PC-9 (cell line): ENCODE measurements at places on chromosomes 13 and 19. TPM values are rescaled to one million over a fixed set of nuclear protein-coding genes. Genes with fewer than 3 reads are reported as not detected.
A peak's percentile ranks its signal among the peaks of the same experiment; 100 is the strongest.

- no peak for DNase-seq
These were observed 6.8 kb upstream of the KPTN start for GRCh38 chr19:47490847-47491246.

Gene ZNF569
- 1.5 and 3.3 TPM in 2 replicates for total RNA-seq

Gene ZNF497
- total RNA-seq, result 7.2 and 8.6 TPM in 2 replicates

DNA sequence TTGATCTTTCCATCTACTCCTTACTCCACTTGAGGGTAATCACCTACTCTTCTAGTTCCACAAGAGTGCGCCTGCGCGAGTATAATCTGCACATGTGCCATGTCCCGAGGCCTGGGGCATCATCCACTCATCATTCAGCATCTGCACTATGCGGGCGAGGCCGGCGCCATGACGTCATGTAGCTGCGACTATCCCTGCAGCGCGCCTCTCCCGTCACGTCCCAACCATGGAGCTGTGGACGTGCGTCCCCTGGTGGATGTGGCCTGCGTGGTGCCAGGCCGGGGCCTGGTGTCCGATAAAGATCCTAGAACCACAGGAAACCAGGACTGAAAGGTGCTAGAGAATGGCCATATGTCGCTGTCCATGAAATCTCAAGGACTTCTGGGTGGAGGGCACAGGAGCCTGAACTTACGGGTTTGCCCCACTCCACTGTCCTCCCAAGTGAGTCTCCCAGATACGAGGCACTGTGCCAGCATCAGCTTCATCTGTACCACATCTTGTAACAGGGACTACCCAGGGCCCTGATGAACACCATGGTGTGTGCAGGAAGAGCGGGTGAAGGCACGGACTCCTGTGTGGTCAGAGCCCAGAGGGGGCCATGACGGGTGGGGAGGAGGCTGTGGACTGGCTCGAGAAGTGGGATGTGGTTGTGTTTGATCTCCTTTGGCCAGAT, 2.7 kb upstream of the KLK2 start:
- DNase-seq, result no peak

GRCh38 chr13:28613562-28613961, 45.4 kb upstream of the POMP start:
- DNase-seq, result no peak

Gene MEGF8
- 40.6 and 49.0 TPM in 2 replicates for total RNA-seq

Gene ADGRE1
- not detected in 2 replicates for total RNA-seq

GRCh38 chr19:54373781-54374631, 9.3 kb upstream of the LAIR1 start:
- DNase-seq, result no peak

Gene TEX29
- total RNA-seq, result not detected in 2 replicates

DNA sequence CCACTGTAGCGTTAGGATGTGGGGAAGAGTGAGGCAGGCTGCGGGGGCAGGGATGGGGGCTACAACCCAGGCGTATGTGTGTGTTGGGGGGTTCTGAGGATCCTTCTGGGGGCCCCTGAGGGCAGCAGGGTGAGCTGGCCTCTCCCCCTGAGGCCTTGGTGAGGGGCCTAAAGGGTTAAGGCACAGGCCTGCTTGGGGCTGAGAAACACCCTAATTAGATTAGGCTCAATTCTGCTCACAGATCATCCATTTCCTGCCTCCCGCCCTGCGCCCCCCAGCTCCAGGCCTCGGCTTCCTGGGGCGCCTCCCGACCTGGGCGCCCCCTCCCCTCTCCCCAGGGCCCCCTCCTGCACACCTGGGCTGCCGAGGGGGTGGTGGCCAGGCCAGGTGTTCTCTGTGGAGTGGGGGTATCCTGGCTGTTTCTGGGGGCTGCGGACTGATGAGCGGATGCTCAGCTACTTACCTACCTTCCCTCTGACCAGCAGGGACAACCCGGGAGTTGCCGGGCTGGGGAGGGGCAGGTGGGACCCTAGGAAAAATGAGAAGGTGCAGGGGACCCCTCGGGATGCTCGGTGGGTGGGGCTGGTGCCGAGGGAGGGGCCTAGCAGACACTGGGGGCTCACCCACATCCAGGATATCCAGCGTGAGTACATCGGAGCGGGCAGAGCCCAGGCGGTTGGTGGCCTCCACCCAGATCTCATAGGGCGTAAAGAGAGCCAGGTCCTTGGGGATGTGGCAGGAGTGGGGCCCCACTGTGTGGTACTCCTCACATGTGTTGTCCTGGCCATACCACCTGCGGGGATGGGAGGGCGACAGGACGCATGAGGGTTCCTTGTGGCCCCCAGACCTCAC, 8.6 kb downstream of the CRLF1 start:
- DNase-seq, result no peak

- peak; percentile 11 for DNase-seq
These were observed 3.0 kb downstream of the CD209 start for GRCh38 chr19:7744199-7744786.

Gene IL4I1
- total RNA-seq, result 0.85 TPM in 1 of 2 replicates, not detected in the other

Gene CDC34
- 93.3 and 98.2 TPM in 2 replicates for total RNA-seq

DNA sequence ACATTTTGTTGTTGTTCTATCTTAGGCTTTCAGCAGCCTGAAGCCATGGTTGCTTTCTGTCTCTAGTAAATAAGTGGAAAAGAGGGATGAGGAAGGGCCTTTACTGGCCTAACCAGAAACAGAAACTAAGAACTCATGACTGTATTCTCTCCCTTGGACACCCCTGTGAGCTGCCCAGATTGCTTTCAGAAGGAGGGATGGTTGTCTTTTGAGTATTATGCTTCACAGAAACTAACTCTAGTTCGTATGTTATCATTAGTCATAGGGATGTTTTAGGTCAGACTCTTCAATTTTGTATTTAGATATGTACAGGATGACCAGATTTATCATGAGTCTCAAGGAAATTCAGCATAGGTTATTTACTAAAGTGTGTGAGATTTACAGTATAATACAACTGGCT, 17.5 kb downstream of the BORA start:
- no peak for DNase-seq

DNA sequence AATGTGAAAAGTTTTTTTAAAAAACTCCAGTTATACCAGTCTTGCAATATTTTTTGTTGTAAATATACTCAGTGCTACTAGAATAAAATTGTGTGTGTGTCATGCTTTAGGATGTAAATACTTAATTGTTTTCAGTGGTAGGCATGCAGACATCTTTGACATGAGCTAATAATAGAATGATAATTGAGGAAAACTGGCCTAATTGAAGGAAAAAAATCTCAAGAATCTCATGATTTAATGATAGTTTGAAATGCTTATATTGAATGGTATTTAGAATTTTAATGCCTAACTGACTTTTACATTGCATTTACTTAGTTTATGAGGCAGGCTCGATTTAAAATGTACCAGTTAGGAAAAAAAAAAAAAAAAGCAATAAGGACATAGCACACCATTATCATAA, 3.2 kb upstream of the MAB21L1 start:
- DNase-seq, result no peak

DNA sequence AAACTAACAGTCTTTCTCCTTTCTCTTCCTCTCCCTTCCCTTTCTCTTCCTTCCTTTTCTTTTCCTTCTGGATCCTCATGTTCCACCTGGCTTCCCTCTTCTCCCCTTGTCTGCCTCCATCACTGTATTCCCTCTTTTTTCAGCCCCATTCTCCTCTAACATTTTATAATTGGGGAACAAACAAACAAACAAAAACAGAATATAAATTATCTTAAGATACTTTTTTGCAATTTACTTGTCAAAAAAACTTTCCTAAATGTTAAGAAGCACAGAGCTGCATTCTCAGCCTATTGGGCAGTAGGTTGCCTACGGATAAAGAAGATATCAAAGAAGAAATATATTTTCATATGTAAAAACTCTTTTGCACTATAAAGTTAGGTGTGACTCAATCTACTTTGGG, 1382.2 kb upstream of the MIR17HG start:
- DNase-seq, result no peak

Gene ATP4B
- total RNA-seq, result not detected in 2 replicates

DNA sequence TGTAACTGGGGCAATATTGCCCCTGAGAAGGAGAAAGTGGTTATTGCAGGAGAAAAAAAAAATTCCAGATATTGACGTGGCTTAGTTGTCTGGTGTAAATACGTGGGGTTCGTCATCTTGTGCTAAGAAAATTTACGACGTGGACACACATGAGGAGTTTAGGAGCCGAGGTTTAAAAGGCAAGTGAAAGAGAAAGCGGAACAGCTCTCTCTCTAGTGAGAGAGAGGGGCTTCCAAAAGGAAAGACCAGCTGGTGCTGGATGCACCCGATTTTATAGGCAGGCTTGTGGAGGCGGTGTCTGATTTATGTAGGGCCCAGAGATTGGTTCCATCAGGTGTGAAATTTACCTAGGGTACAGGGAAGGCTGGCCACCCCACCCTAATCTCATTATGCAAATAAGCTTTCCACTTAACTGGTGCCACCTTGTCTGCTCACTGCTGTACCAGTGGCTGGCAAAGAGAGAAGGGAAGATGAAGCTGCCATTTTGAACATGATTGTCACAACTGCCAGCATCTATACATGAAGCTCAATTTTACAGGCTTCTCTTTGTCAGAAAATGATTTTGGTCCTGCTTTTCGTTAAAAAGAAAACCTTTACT, 845.1 kb downstream of the DACH1 start:
- no peak for DNase-seq

DNA sequence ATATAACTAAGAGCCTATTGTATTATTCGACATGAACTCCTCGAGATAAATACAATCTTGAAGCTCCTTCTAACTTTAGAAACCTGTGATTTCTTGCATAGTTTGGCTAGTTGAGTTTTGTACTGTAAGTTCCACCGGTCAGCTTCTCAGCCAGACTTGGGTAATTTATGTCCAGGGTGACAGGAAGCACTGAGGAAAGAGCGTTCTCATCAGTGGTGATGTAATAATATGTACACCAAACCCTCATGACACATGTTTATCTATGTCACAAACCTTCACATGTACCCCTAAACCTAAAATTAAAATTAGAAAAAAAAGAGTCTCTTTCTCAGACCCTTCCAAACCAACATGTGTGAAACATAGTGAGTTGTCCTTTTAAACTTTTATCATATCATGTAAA, 205.7 kb downstream of the KCNRG start:
- DNase-seq, result no peak

DNA sequence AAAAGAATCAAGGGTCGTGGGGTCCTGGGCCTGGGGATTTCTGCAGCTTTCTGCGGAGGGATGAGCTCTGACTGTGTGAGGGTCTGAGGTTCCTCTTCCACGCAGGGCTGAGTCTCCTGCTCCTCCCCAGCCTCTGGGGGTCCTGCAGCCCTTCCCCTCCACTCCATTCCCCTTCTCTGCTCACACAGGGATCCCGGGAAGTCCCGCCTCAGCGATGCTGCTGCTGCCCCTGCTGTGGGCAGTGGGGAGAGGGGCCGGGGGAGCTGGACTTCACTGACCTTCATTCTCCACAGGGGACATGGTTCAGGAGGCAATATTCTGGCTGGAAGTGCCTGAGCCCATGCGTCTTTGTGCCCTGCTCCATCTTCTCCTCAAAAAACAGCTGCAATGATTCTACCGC, 26.2 kb upstream of the CD33 start:
- no peak for DNase-seq

DNA sequence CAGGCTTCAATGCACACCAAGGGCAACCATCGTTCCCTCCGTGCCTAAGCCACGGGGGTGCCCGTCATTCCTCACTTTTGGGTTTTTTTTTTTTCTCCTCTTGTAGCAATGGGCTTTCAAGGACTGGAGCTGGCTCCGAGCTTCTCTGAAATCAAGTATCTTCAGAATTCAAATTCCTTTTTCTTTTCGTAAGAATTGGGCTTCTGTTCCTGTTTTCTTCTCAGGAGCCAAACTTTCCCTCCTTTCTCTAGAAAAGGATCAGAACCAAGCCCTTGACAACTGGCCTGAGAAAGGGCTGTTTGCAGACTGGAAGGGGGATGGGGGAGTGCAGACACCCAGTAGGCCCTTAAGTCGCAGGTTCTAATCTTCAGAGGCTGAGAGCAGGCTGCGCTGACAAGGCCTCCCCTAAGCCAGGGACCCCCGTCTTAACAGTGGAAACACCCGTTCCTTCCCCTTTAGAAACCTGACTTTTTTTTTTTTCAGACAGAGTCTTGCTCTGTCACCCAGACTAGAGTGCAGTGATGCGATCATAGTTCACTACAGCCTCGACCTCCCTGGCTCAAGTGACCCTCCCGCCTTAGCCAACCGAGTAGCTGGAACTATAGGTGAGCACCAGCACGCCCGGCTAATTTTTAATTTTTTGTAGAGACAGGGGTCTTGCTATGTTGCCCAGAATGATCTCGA, 51.6 kb downstream of the RFX2 start:
- no peak for DNase-seq

Gene ASF1B
- 67.4 and 71.2 TPM in 2 replicates for total RNA-seq

GRCh38 chr19:34471906-34472700, 9.5 kb upstream of the WTIP start:
- DNase-seq, result no peak

GRCh38 chr13:41178040-41178439, 16.3 kb downstream of the KBTBD7 start:
- no peak for DNase-seq

Gene ZNF724
- 8.4 and 8.7 TPM in 2 replicates for total RNA-seq

- DNase-seq, result no peak
These were observed 22.5 kb upstream of the MYCBP2 start for GRCh38 chr13:77349365-77349764.

GRCh38 chr13:94886191-94886590, 173.8 kb upstream of the SOX21 start:
- DNase-seq, result no peak

Gene OR4F17
- total RNA-seq, result not detected in 2 replicates

GRCh38 chr13:84481958-84482357, 599.7 kb upstream of the SLITRK1 start:
- no peak for DNase-seq

DNA sequence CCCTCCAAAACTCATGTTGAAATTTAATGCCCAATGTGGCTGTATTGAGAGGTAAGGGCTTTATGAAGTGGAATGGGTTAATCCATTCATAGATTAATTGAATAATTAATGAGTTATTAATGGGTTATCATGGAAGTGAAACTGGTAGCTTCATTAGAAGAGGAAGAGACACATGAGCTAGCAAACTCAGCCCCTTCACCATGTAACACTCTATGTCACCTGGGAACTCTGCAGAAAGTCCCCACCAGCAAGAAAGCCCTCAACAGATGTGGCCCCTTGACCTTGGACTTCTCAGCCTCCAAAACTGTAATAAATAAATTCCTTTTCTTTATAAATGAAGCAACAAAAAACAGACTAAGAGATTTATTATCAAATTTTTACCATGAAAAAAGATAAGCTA, 223.5 kb downstream of the KLF12 start:
- DNase-seq, result no peak
